HCT116 (cell line): ENCODE measurements at places on chromosomes 6 and 20.

GRCh38 chr20:37295595-37295994, 6.1 kb downstream of the MANBAL start:
- DNase-seq, result no peak

DNA sequence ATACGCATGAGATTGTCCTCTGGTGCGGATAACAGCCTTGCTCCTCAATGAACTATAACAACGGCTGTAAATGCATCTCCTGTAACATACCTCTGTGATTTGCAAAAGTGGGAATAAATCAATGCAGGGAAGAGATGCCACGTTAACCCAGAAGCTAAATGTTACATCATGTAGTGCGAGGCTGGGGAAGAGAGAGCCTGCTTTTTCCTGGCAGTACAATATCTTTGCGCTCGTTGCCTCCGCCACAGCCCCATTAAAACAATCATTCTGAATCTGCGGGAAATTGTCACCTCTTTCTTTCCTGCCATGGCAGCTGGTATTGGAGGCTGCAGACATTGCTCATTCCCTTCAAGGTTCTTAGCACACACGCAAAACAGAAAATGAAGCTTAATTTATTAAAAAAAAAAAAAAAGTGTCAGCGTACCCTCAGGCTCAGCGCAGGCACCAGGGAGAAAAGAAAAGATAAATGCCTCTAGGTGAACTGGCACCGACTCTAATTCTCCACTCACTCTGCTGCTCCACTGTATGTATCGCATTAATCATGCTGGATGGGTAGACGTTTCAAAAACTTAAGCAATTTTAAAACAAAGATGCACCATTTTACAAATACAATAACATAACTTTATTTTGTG, 70.2 kb upstream of the TFB1M start:
- DNase-seq, result no peak

DNA sequence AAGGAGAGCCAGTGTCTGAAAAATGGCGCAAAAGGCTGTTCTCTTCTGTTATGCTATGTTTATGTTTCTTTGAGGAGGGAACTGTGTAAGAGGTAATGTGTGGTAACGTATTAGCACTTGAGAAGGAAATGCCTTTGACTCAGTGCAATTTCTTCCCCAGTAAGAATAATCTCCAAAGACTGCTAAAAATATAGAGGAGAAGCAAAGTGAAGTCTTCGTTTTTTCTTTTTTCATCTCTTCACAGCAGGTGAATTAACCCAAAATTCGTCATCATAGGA, 47.1 kb upstream of the IFNGR1 start:
- DNase-seq, result no peak

DNA sequence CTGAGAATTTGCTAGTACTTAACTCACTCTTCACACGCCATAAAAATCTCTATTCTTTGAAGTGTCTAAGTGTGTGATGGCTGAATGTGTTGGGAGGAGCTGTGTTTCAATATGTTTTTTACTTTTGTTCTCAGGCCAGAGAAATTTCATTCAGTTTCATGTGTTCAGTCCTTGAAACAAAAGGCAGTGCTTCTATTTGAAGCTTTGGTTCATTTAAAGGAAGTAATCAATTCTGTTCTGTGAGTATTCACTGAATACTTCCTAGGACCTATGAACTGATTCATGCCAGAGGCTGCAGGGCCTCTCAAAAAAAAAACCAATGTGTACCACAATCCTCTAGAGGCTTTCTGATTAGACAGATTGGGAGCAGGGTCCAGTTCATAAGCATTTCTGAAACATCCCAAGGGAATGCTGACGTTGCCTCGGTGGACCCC, 12.4 kb upstream of the F13A1 start:
- DNase-seq, result no peak

DNA sequence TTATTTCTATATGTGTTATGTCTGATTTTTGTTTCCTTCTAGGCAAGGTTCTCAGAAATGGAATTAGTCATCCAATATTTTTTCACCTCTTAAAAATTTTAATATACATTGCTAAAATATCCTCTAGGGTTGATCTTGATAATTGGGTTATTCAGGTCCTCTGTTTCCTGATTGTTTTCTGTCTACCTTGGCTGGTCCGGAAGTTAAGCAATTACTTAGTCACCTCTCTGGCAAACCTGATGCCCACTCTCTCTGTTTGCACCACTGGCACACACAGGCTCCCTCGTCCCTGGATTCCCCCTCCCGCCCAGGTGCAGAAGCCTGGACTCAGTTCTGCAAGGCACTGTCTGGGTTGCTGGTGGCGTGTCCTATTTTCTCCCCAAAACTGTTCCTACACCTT, 27.7 kb downstream of the CST9L start:
- DNase-seq, result no peak

GRCh38 chr6:148064406-148065134, 278.1 kb upstream of the SASH1 start:
- no peak for DNase-seq

DNA sequence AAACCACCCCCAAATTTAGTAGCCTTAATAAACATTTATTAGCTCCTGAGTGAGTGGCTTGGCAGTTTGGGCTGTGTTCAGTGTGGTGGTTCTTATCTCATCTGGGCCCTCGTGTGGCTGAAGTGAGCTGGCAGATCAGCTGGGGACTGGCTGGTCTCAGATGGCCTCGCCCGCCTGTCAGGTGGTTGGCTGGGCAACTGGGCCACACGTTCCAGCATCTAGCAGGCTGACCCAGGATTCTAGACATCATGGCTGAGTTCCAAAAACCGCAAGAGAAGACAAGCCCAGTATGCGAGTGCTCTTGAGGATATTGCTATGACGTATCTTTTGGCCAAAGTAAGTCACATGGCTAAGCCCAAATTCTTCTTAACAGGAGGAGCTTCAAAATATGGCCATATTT, 28.9 kb downstream of the EIF2S2 start:
- no peak for DNase-seq

DNA sequence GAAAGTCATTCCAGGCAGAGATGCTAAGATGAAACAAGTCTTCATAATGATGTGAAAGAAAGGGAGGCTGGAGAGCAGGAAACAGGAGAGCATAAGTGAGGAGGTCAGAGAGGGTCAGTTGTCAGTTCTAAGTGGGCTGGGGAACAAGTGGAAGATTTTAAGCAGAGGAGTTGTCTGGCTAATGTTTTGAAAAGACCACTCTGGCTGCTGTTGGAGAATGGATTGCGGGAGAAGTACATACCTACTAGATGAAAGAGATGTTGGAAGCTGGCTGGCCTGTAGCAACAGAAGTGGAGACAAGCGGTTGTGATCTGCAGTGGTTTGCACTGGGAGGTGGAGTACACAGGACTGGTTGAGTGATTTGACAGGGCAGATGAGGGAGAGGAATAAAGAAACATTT, 10.1 kb downstream of the SLC35F1 start:
- no peak for DNase-seq

GRCh38 chr6:144725736-144726522, 440.8 kb downstream of the UTRN start:
- no peak for DNase-seq

DNA sequence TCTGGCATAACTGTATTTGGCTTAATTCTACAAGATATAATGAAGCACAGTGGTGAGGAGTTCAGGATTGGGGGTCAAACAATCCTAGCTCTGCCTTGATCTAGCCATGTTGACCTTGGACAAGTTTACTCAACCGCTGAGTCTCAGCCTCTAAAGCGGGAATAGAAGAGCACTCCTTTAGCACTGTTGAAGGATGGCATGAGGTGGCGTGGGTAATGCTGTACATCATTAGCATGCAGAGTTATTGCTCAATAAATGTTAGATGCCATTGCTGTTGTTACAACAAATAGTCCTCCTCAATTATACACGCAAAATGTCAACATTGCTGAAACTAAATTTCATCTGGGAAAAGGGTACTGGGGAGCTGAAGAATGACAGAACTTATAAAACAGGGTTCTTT, 78.6 kb downstream of the KIF13A start:
- no peak for DNase-seq

DNA sequence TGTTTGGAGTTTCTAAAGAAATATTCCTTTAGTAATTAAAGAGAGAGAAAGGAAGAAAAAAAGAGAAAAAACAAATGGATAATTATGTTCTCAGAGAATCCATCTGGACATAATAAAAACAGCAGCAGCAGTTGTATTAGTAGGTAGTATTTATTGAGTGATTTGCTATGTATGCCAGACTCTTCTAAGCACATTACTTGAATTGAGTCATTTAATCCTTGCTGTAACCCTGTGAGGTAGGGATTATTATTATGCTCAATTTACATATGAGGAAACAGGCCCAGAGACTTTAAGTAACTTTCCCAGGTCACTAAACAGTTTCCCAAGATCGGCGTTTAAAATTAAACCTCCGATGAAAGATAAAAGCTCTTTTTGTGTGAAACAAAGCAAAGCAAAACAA, 238.8 kb downstream of the TSHZ2 start:
- no peak for DNase-seq
